ENCODE measurements at places on chromosomes 7 and 10.

DNA sequence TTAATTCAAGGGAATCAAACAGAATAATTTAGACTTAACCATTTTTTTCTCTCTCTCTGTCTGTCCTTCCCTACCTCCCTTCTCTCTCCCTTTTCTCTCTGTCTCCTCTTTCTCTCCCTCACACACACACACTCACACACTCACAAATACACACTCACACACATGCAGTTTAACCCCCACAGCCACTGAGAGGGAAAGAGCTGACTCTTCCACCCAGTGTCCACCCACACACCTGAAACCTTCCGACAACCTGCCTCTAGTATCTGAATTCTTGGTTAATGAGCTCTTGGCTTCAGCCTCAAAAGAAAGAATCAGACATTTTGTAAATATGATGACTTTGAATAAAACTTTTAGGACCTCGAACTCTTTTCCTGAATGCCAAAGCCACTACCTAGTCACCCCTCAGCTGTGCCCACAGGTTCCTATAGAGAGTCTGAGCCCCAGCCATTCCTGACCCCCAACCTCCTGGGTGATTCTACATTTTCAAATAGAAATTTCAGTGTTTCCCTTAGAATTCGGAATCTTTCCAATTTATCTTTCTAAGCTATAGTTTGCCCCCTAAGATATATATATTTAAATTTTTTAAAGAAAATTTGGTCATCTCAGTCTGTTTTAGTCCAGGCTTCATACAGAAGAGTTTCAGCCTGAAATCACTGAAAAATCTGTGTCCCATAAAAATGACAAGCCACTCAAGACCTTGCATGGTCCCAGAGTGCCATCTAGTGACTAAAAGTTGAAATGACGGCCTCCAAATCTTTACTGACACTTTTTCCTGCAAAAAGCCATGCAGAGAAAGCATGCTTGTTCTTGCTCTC lies 202.8 kb downstream of the IPMK start:
- DNase-seq, result peak; percentile 37

GRCh38 chr7:112160130-112160770 lies 45.9 kb downstream of the DOCK4 start:
- DNase-seq, result no peak

GRCh38 chr10:35425595-35425994 lies 89.3 kb downstream of the CCNY start:
- DNase-seq, result no peak

- no peak for DNase-seq
Observed at GRCh38 chr7:46945328-46945727, 636.6 kb downstream of the TNS3 start.

GRCh38 chr7:122304319-122304975 lies at the start of gene FEZF1:
Gene FEZF1 (minus strand): TSS chr7:122304750. CDS start chr7:122304437, 313 bp downstream.
- no peak for DNase-seq

DNA sequence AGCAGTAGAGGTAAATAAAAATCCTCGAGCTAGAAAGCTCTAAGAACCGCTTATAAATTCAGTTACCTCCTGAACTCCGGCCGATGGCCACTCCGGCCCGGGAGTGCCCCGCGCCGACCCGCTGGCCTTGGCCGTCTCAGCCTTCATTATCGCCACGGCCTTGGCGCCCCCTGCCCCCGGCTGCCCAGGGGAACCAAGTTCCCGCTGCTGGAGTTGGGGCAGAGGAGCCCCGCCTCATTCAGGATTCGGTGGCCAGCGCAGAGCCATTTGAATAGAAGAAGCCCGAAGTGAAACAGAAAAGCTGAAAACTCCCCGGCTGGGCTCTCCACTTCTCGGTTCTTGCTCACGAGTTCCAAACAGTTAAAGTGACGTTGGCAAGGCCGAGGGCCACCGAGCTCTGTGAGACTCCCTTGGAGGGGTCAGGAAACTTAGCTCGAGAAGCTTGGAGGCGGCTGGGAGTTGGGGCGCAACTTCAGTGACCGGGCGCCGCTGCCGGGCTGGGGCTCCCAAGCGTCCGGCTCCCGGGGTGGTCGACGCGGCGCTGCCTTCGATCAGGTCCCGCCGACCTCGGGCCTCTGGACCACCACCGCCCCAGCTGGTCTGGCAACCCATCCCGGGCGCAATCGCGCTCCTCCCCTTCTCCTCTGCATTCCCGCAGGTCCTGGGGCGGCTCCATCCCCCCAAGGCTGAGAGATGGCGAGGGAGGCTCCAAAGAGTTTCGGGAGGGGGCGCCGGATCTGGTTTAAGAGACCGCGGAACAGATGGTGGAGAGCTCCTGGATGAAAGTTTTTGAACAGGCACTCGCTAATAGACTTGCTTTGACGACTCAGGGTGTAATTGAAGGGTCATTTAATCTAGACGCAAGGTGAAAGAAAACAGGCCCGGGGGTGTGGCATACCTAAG lies 5.8 kb upstream of the FEZF1 start:
- DNase-seq, result no peak

DNA sequence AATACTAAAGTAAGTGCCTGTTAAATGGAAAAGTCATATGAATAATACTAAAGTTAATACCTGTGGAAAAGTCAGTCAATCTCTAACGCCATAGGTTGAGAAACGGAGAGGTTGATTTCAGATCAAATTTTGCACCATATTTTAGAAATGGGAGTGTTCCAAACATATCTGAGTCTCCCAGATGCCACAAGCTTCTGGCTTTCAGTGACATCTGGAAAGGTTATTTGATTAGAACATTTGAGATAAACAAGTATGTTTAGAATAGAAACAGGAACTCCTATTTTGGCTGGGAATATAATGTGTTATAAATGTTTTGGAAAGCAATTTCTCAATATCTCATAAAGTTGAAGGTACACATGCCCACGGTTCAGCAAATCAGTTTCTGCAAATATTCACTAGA lies 5.8 kb downstream of the MACC1 start:
- DNase-seq, result no peak

- no peak for DNase-seq
Observed at GRCh38 chr7:9283246-9283645, 849.8 kb downstream of the NXPH1 start.

GRCh38 chr10:124725171-124725631 lies 19.0 kb downstream of the FAM53B start:
- peak; percentile 71 for DNase-seq

DNA sequence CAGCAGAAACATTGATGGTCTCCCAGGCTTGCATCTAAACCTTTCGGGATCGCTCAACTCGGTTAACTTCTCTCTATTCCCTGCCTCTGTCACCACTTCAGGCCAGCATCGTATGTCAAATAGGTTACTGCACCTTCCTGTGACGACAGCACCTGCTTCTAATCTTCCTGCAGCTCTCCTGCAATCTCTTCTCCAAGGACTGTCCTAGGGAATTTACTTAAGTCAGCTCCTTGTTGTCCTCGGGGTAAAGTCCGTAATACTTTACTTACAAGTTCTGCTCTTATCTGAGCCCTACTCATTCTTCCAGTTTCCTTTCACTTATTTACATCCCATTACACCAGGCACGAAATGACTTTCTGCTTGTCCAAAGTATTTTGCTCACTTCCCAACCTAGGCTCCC lies 372.7 kb upstream of the AKR1E2 start:
- DNase-seq, result no peak
